ENCODE measurements at places on chromosomes 7 and 10. TPM values are rescaled to one million over a fixed set of nuclear protein-coding genes. Genes with fewer than 3 reads are reported as not detected.

DNA sequence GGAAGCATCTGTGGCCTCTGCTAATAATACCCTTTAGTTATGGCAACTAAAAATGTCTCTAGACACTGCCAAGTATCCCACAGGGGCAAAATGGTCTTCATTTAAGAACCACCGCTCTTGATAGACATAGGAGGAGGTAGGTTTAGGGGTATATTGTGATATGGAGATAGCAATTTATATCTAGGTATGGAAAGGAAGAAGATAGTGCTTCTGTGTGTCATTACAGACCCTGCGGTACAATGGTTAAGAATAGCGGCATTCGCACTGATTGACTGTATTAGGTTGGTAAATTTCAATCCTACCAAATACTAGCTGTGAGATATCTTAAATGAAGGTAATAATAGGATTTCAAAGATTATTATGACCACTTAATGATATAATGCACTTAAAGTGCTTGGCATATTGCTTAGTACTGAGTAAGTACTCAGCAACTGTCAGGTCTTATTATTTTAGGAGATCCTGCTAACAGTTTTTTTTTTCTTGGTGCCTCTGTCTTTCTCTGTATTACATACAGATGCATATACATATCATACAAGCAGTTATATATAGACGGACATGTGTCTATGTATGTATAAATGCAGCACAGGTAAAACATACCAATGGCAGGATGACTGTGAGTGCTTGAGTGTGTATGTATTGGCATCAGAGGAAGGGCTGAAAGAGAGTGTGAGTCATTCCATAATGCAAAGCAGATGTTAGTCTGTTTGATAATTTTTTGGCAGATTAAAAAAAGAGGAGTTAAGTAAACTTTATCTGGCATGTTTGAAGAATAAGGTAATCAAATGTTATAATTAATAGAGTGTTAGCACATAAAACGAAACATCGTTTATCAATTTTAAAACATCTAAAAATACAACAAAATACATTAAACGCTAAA, 50.0 kb upstream of the ITGB8 start:
- DNase-seq = no peak
- no peaks in the 10 kb centered on the region for H3K4me1 ChIP-seq
- H3K4me3 ChIP-seq = no peak overlapping the region
- H3K27ac ChIP-seq = no peak overlapping the region

DNA sequence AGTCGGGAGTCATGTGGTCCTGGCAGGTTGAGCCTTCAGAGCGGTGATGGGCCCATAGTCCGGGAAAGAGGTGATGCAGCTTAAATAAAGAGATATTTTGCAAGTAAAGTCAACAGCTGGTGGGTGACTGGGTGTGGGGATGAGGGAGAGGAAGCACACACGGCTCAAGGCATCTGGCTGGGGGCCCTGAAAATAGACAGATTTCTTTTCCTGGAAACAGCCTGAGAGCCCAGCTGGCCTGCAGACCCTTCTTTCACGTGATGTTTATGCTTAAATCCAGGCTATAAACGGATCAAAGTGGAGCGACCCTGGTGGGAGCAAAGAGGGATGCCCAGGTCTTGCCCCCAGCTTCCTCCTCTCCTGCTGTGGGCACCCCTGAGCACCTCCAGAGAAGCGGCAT, 149.1 kb downstream of the TEX36 start:
- H3K27me3 ChIP-seq = no peaks in the 10 kb centered on the region
- no peak overlapping the region for H3K27ac ChIP-seq
- no peaks in the 10 kb centered on the region for H3K36me3 ChIP-seq
- no peak overlapping the region for H3K4me3 ChIP-seq
- no peak for DNase-seq
- no peaks in the 10 kb centered on the region for H3K4me1 ChIP-seq

- H3K27ac ChIP-seq = no peak overlapping the region
- DNase-seq = no peak
- H3K4me1 ChIP-seq = no peaks in the 10 kb centered on the region
- H3K27me3 ChIP-seq = no peaks in the 10 kb centered on the region
- no peak overlapping the region for H3K4me3 ChIP-seq
- H3K36me3 ChIP-seq = no peaks in the 10 kb centered on the region
Observed at GRCh38 chr10:94218493-94219183, 144.1 kb downstream of the NOC3L start.

Gene NPFFR1
- not detected for total RNA-seq

GRCh38 chr10:132877473-132877872, 64.9 kb downstream of the CFAP46 start:
- H3K36me3 ChIP-seq = no peaks in the 10 kb centered on the region
- no peaks in the 10 kb centered on the region for H3K27me3 ChIP-seq
- no peaks in the 10 kb centered on the region for H3K4me1 ChIP-seq
- H3K4me3 ChIP-seq = no peak overlapping the region
- peak; percentile 4 for DNase-seq
- H3K27ac ChIP-seq = no peak overlapping the region

DNA sequence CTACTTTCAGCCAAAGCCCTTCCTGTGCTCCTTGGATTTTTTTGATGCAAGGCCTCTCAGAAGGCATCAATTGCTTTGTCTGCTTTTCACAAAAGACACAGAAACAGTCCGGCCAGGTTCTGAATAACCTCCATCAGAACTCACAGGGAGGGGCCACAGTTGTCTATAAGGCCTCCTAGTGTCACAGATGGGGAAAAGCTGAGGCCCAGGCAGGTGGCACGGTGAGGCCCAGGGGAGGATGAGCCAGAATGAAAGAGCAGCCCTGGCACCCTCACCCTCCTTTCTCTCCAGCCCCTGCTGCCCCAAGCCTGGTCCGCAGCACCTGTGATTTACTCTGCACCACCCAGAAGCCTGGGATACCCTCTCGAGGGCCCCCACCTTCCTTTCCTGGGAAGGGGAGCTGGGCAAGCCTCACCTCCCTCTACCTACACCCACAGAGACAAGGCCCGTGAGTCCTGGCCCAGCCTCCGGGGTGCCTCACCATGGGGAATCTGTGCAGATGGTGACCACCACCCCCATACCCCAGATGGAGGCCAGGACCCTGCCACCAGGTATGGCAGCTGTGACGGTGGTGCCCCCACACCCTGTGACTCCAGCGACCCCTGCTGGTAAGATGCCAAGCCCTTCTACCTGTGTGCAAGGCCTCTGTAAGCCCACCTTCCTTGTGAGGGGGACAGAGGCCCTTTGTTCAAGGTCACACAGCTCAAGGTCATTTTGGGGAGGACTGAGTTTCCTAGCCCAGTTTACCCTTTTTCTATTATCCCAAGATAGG, 26.2 kb upstream of the ZNF467 start:
- no peaks in the 10 kb centered on the region for H3K4me1 ChIP-seq
- no peaks in the 10 kb centered on the region for H3K27me3 ChIP-seq
- peak; percentile 73 for DNase-seq
- no peak overlapping the region for H3K27ac ChIP-seq
- no peaks in the 10 kb centered on the region for H3K36me3 ChIP-seq

Gene ZP3
- 2.8 TPM for total RNA-seq

Gene HOXA5
- not detected for total RNA-seq

GRCh38 chr7:154171422-154171821, 119.2 kb downstream of the DPP6 start:
- no peaks in the 10 kb centered on the region for H3K36me3 ChIP-seq
- no peak overlapping the region for H3K4me3 ChIP-seq
- H3K27ac ChIP-seq = no peak overlapping the region
- no peaks in the 10 kb centered on the region for H3K27me3 ChIP-seq
- no peak for DNase-seq

Gene SPDYE1
- total RNA-seq = not detected

- no peaks in the 10 kb centered on the region for H3K4me1 ChIP-seq
- H3K27ac ChIP-seq = no peak overlapping the region
- no peaks in the 10 kb centered on the region for H3K27me3 ChIP-seq
- DNase-seq = no peak
- no peaks in the 10 kb centered on the region for H3K36me3 ChIP-seq
Observed at GRCh38 chr10:21445163-21445562, 80.3 kb downstream of the SKIDA1 start.

Gene NFE2L3
- total RNA-seq = 1.1 TPM

Gene OR2A42
- 0.22 TPM for total RNA-seq

DNA sequence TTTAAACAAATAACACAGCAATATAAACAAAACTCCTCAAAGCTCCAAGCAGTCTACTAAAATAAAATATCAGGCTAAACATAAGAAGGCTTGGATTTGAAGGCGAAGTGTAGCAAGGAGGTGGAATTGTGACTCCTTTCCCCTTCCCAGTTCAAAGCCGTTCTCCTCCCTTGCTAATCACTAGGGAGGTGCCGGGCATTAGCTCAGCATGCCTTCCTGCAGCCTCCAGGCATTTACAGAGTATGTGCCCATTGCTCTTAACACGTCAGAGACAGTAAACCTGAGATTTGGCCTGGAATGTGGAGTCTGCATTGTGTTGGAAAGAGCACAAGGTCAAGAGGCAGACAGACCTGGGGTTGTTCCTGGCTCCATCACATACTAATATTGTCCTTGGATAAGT, 15.6 kb downstream of the CNNM1 start:
- no peak overlapping the region for H3K4me3 ChIP-seq
- H3K27ac ChIP-seq = no peak overlapping the region
- no peaks in the 10 kb centered on the region for H3K27me3 ChIP-seq
- no peak for DNase-seq
- H3K36me3 ChIP-seq = no peaks in the 10 kb centered on the region

DNA sequence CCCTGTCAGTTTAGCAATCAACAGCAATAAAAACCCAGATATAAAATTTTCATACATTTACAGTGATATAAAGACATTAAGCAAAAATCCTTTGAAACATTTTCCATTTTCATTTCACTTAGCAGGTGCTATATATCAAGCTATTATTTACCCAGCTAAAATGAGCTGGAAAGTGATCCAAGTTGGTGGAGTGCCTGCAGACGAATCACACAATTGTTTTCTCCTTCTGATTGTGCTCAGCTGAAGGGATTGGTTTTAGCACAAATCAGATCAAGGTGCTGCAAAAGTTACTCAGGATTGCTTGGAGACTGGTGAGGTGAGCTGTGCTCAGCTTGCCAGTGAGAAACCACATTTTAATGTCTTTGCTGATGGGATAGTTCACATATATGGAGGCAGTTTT, 138.1 kb downstream of the LRMDA start:
- H3K27me3 ChIP-seq = no peaks in the 10 kb centered on the region
- H3K27ac ChIP-seq = no peak overlapping the region
- H3K4me3 ChIP-seq = no peak overlapping the region
- no peaks in the 10 kb centered on the region for H3K36me3 ChIP-seq
- H3K4me1 ChIP-seq = no peaks in the 10 kb centered on the region
- no peak for DNase-seq

Gene MUC3A
- not detected for total RNA-seq

DNA sequence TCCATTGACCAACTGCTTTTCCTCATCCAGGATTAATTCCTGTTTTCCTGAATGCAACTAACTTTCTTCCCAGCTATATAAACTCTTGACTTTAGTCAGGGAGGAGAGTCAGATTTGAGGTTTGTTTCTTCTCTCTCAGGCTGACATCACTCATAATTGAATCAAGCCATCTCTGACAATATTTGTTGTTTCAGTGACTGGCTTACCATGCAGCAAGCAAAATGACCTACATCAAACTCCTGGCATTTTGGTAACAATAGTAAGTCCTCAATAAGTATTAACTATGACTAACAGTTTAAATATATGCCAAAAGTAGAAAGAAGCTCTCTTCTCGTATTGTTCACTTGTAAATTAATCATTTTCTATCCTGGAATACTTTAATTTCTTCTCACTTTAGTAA, 625.7 kb upstream of the KCND2 start:
- no peaks in the 10 kb centered on the region for H3K27me3 ChIP-seq
- no peak overlapping the region for H3K4me3 ChIP-seq
- no peak for DNase-seq
- H3K27ac ChIP-seq = no peak overlapping the region

DNA sequence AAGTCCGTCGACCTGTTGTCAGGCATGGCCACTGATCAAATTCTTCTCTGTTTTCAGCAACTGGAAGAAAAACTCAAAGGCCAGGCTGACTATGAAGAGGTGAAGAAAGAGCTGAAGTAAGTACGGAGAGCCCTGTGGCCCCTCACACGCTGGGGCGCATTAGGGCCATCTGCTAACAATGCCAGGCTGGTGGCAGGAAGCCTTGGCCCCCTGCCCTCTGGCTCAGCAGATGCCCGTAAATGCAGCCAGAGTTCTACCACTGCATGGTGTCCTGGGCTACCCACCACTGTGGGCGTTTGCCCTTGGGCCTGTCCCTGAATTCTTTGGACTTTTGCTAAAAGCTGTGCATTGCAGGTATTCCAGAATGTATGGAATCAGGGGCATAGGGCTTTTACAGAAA, 96.9 kb upstream of the SH2B2 start:
- DNase-seq = no peak
- no peak overlapping the region for H3K4me3 ChIP-seq
- H3K36me3 ChIP-seq = no peaks in the 10 kb centered on the region

Gene OPN1SW
- total RNA-seq = not detected

Gene AQP1
- not detected for total RNA-seq

GRCh38 chr10:98417973-98418664, 3.1 kb upstream of the PYROXD2 start:
- H3K27me3 ChIP-seq = no peaks in the 10 kb centered on the region
- peaks cover 52% of the 10 kb centered on the region for H3K36me3 ChIP-seq
- no peak for DNase-seq
- H3K4me1 ChIP-seq = peaks cover 13% of the 10 kb centered on the region
- H3K4me3 ChIP-seq = no peak overlapping the region

DNA sequence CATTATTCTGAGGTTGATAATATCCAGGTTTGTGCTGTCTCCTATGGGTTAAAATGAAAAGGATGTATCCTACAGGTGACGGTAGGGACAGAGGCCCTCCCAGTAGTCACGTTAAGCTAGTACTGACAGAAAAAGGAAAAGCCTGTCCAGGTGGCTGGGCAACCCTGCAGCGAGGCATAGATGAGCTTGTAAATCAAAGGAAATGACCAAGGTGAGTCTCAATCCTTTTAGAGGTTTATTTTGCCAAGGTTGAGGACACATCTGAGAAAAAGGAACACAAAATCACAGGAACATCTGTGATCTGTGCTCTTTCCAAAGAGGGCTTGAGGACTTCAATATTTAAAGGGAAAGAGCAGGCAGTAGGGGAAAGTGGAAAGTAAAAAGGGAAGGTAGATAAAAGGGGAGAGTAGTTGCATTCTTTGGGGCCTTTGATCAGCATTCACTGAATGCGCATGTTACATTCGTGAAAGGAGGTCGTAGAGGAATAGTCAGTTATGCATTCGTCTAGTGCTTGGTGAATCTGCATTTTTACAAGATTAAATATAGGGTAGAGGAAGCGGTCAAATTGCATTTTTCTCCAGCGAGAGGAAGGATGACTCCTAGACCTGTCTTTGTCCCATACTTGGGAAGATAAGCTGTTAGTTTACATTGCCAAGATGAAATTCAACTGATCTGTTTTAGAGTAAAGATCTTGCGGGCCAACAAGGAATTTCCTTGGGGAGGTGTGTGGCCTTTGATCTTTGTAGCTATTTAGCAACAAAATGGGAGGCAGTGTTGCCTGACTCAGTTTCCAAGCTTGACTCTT, 884 bp upstream of the GSTO1 start:
- no peaks in the 10 kb centered on the region for H3K27me3 ChIP-seq
- peaks cover 9% of the 10 kb centered on the region for H3K4me1 ChIP-seq
- peak overlapping the region; percentile 89 for H3K27ac ChIP-seq
- peak overlapping the region; percentile 83 for H3K4me3 ChIP-seq
- peaks cover 18% of the 10 kb centered on the region for H3K36me3 ChIP-seq

All from naive thymus-derived CD4-positive, alpha-beta T cell (primary cell).